ENCODE measurements at places on chromosomes 2 and 18.
A peak's percentile ranks its signal among the peaks of the same experiment; 100 is the strongest.

DNA sequence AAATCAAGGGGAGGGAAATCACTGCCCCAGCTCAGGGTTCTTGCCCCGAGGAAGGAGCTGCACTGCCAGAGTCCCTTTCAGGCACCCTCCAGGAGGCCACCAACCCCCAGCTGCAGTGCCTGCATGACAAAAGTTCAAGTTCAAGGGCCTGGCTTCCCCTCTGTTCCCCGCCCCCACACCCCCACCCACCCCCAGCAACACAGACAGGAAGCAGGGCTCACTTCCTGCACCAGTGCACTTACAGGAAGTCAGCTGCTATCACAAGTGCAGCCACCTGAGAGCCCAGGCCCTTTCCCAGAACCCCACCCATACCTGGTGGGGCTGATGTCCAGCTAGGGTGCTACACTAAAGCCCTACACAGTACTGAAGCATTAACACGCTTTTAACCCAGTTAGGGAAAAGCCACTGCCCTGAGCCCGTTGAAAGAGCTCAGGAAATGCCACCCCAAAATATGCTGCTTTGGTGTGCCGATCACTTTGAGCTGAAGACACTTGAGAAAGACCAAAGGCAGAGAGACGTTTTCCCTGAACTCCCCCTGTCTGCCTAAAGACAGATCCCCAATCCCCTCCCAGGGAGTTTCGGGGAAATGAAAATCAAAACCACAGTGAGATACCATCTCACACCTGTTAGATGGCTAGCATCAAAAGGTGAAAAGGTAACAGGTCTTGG, 109.9 kb upstream of the CAB39 start:
- DNase-seq: peak; percentile 86

- DNase-seq: no peak
These were observed 148.1 kb downstream of the MBP start for GRCh38 chr18:76984193-76985155.

GRCh38 chr2:75525434-75526310, 35.1 kb downstream of the EVA1A start:
- no peak for DNase-seq

GRCh38 chr2:118634876-118635275, 212.6 kb downstream of the EN1 start:
- DNase-seq: no peak

DNA sequence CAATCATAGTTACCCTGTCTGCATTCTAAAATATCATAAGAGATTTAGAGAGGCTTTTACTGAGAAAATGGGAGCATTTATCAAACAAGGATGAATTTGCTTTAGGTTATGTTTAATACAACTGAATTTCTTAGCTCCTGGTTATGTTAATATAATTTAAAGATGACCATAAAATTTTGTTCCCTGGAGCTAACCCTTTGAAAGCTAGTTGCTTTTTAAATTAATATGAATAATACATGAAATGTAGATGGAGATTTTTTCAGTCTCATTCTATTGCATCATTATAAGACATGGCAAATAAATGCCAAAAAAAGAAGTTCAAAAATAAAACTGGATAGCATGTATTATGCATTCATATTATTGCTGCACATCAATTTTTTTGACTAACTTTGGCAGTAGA, 344.1 kb upstream of the NXPH2 start:
- no peak for DNase-seq

DNA sequence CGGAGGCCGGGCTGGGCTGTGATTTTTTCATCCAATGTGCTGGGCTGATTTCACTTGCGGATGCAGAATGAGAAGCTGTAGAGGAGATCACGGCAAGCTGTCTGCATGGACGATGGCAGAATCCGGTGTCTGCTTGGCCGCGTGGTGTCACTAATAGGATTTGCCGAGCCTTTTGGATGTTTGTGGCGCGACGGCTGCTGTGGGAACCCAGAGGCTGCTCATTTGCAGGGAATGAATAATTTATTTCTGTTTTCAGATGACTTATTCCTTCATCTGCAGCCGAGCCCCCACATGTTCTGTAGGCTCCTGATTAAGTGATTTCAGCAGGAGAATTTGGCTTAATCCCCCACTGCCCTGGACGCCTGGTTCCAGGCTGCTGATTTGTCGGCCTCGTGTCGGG, 62.6 kb downstream of the ODC1 start:
- DNase-seq: no peak

GRCh38 chr2:161020437-161020836, 139.8 kb upstream of the TANK start:
- DNase-seq: no peak

GRCh38 chr18:50231621-50232020, 34.7 kb downstream of the CFAP53 start:
- no peak for DNase-seq

GRCh38 chr2:170291474-170291873, 113.5 kb downstream of the MYO3B start:
- no peak for DNase-seq

DNA sequence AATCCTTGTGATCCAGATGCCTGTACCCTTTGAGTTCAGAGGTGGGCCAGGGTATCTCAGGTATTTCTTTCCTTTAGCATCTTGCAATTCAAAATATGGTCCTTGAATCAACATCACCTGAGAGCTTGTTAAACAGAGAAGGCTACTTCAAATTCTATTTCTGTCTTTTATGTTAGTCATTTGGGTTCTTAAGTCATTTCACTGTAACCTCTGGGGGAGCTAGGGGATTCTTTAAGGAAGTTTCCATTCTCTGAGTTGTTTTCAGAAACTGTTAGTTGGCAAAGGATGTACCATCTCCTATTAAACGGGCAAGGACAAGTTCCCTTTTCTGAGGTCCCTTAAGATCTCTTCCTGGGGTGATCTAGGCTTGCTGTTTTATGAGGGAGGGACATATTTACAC, 16.6 kb downstream of the CFLAR start:
- DNase-seq: no peak

- DNase-seq: no peak
These were observed 172.8 kb downstream of the ANTXR1 start for GRCh38 chr2:69185807-69186206.

- DNase-seq: no peak
These were observed 799.6 kb downstream of the KCNJ3 start for GRCh38 chr2:155498106-155498505.

- DNase-seq: no peak
These were observed 36.1 kb upstream of the SPP2 start for GRCh38 chr2:234014427-234014826.

DNA sequence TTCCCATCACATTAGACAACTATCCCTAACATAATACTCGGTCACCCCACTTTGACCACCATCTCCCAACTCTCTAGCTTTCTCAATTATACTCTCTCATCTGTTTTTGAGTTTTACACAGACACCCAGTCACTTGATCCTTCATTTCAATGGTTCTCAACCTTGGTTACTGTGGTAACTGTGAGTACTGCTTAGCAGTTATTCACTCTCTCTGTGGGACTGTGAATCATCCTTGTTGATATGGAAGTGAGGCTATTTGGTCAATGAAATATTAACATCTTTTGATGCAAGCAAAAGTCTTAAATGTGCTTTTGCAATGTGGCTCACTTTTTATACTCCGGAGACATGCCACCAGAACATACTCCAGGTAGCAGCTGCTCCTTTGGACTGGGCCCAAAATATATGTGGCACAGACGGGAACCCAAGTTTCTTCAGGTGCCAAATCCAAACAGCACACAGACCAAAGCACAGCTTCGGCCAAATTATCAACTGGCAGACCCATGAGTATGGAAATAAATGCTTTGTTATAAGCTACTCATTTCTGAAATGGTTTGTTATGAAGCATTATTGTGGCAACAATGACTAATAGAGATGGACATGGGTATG, 75.0 kb upstream of the SLC25A52 start:
- DNase-seq: no peak

DNA sequence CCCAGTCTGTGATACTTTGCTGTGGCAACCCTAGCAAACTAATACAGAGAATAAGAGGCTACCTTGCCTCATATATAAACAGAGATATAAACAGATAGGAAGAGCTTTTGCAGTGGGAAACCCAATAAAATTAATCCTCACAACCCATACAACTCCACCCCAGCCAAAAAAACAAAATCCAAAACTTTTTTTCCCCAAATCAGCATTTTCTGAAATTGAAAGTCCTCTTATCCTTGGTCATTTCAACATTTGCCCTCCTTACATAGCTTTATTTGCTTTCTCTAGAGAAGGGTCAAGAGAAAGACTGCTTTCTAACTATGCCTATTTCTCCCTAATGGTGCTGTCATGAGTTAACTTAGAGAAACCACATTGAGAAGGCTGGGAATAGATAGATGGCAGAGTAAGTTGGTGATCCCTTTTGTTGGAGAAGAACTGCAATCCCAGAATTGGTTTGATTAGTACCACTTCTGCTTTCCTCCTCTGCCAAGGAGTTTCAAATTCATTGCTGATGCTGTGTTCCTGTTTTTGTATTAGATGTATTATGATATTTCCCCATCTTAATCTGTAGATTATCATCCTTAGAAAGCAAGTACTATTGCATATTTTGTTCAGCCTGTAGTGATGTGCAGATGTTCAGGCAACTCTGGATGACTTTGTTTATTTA, 76.5 kb upstream of the B3GNT2 start:
- no peak for DNase-seq
